ENCODE measurements at places on chromosomes 7 and 10.

DNA sequence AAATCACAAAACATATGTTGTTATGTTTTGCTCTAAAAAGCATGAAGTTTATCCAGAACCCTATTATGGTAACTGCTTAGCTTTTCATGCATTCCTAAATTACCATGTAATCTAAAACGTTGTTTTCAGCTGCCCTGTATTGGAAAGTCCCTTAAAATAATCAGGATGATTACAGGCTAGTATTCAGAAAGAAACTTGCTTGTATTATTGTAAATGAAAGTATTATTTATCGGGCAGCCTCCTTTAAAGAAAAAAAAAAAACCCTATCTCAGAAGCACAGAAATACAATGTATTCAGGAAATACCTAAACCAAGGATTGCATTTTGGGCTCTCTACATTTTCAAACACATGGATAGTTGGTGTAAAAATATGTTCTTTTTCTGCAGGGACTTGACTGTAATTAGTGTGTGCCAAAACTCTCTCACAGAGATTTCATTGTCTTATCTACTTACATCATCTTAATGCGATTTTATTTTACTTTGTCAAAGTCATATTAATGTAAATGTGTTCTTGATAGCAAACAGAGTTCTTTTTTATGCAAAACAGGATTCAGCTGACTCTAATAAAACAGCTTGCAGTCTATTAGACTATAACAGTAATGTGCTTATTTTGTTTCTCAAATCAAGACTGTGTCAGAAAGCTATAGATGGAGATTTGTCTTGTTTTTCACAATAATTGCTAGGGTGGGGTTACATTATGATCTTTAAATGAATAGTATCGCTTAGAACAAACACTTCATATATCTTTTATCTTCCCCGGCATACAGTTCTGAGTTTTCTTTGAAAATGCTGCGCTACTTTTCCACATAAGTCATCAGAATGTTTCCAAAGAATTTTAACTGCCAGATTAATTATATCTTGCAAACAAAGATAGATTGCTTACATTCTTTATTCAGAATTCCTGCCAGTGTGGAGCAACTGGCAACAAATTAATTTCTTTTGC, 65.3 kb upstream of the ARID5B start:
- DNase-seq, result no peak

GRCh38 chr7:6416516-6417145, 31.1 kb downstream of the DAGLB start:
- DNase-seq, result no peak

- DNase-seq, result no peak
These were observed 7.0 kb upstream of the ZNF425 start for GRCh38 chr7:149133028-149133710.

GRCh38 chr7:18408461-18408860, 87.1 kb upstream of the HDAC9 start:
- no peak for DNase-seq

DNA sequence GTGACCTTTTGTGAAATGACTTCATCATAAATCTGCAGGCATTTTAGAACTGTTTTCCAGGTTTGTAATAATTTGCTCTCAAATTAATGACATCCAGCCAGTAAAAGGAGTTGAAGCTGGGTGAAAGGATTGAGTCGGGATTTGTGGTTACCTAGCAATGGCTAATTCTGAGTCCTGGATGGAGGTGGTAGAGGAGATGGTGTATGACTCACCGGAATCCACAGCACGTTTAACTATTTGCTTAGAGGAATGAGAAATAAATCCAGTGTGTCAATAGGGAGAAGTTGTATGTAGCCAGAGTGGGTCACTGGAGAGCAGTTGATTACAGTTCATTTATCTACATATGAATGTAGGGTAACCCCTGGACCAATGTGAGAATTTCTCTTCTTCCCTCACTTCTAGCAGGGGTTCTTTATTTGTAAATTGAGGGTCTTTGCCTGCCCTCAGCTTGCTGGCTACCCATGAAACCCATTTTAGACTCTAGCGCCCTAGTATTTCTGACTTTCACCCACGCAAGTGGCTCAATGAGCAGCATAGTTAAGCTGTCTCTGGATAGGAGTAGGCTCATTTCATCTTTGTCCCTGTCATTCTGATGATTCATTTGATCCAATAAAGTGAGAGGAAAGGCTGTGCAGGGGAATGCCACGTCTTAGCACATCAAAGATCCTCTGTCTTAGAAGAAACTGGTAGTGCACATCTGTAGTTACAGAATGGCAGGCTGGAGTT, 547.8 kb downstream of the SORCS3 start:
- DNase-seq, result no peak

- no peak for DNase-seq
These were observed 105.2 kb upstream of the GSDME start for GRCh38 chr7:24862461-24862860.

- DNase-seq, result no peak
These were observed 36.8 kb downstream of the CTBP2 start for GRCh38 chr10:125123476-125124114.

- DNase-seq, result no peak
These were observed 29.8 kb downstream of the MTURN start for GRCh38 chr7:30164567-30164966.

- no peak for DNase-seq
These were observed 570.8 kb upstream of the MGMT start for GRCh38 chr10:128896116-128896795.

- no peak for DNase-seq
These were observed 28.5 kb upstream of the LRRC72 start for GRCh38 chr7:16498122-16498521.

- no peak for DNase-seq
These were observed 96.8 kb downstream of the DNAJB6 start for GRCh38 chr7:157433628-157434027.

- DNase-seq, result no peak
These were observed 1.0 kb upstream of the PAX2 start for GRCh38 chr10:100744136-100744986.

- no peak for DNase-seq
These were observed 15.8 kb downstream of the ADAP1 start for GRCh38 chr7:938546-939185.

GRCh38 chr7:91880413-91881241, at the start of gene MTERF1:
Gene MTERF1 (minus strand): TSS chr7:91880702. CDS start chr7:91880083, 619 bp downstream.
- DNase-seq, result peak; percentile 83

GRCh38 chr7:44060948-44061644, 4.3 kb downstream of the PGAM2 start:
- no peak for DNase-seq

DNA sequence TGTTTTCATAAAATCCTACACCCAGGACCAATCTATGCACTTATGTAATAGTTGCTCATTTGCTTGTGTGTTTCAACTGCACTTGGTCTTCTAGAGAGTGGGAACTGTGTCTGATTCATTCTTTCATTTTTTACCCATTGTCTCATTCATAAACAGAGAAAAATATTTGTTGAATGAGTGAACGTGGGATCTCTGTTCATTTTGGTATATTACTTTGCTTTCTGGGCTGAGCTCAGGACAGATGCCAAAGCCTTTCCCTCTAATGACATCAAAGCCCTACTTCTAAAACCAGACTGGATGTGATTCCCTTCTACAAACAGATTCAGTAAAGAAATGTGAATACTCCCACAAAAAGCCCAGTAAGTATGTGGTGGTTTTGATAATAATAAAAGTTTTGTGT, 145.2 kb downstream of the ST7 start:
- DNase-seq, result no peak

DNA sequence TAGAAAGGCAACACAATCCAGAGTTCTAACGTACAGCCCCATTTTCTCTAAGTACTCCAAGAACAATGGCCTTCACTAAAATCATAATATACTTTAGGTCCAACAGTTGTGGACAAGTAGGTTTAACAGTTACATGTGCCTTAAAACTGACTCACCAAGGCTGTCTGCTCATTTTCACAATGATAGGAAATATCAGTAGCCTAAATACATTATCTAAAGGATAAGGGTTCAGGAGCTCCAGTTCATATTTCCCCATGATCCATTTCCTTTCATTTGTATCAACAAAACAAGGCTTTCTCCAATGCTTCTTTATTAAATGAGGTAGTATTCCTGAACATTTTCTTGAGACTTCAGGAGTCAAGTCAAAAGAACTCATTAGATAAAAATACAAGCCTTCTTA, 164.0 kb downstream of the SLC25A13 start:
- no peak for DNase-seq

DNA sequence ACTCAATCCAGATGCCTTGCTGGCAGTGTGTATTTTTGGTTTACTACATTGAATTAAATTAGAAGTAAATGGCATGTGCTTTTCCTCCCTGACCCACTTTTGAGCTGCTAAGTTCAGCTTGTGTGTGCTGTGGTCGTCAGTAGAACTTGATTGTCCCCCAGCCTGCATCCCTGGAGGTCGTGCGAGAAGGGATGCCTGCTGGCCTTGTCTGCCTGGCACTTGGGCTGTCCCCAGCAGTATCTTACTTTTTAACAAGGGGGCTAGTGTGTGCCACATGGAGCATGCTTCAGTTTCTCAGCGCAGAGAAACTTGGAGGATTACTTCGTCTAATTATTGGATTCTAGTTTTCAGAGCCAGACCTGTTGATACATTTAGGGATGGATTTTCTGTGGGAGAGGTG, 80.2 kb downstream of the ADCY1 start:
- DNase-seq, result no peak

GRCh38 chr7:7550663-7551062, 15.0 kb upstream of the COL28A1 start:
- DNase-seq, result no peak

DNA sequence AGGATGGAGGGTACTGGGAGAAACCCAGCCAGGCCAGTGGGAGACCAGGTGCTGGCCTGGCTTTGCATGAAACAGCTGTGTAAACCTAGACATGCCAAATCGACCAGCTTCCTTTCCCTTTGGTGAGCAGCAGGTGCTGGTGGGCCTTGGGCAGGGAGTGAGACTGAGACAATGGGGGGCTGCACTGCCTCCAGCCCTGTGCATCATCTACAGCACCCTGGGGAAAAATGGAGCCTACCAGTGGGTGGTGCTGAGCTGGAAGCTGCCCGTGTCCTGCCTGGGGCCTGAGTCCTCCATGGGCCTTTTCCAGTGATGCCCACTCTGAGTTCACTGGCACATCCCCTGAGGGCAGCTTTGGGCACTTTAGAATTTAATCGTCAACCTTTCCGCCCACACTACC, 19.2 kb upstream of the DDC start:
- DNase-seq, result no peak

DNA sequence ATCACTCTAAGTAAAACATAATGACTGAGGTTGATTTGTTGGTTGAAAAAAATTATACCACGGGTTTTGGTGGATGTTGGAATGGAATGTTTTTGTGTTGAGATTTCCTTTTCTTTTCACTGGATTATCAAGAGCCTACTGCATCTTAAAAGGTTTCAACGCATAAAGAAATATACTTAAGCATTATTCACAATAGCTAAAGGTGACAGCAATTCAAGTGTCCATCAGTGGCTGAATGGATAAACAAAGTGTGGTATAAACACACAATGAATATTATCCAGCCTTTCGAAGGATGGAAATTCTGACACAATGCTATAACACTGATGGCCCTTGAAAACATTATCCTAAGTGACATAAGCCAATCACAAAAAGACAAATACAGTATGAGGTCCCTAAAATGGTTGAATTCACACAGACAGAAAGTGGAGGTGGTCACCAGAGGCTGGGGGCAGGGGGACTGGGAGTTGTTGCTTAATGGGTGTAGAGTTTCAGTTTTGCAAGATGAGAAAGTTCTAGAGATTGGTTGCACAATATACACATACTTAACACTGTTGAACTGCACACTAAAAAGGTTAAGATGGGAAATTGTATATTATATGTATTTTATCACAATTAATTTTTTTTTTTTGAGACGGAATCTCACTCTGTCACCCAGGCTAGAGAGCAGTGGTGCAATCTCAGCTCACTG, 122.3 kb downstream of the NRP1 start:
- DNase-seq, result no peak

GRCh38 chr7:97868788-97869187, 3.4 kb downstream of the ASNS start:
- DNase-seq, result no peak

GRCh38 chr10:27695088-27695487, 50.5 kb downstream of the MKX start:
- DNase-seq, result no peak

- no peak for DNase-seq
These were observed 208.8 kb downstream of the HIBADH start for GRCh38 chr7:27453702-27454405.

- no peak for DNase-seq
These were observed 29.9 kb downstream of the PAPOLB start for GRCh38 chr7:4831723-4832495.

DNA sequence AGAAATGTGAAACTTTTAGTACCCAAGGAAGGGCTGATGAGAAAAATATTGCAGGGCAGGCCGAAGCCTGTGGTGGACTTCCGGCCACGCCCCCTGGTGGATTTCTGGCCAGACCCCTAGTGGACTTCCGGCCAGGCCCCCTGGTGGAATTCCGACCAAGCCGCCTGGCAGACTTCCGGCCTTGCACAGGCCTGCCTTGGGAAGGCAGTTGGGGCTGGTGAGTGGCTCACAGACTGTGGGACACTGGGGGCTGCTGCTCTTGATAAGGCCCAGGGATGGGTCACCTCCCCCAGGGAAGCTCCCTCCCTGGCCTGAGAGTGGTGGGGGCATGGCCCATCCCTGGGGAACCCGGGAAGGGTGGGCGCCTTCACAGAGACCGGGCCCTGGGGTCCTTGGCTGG, 116.4 kb upstream of the MKI67 start:
- no peak for DNase-seq

DNA sequence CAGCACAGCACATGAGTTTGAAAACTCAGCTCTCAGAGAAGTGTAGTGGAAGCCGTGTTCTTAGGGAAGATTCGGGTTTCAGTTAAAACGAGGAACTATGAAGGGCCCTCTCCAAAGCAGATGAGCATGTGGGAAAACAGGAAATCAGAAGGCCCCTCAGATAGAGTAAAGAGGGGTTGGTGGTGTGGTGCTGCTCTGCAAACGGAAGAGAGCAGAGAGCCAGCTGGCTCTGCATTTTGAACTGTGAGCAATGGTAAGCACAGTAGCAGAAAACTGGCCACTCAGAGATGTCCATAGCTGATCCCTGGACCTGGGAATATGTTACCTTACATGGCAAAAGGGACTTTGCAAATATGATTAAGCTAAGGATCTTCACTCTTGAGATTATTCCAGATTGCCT, 27.9 kb upstream of the CUL1 start:
- DNase-seq, result no peak

GRCh38 chr10:13685885-13686284, 99.1 kb downstream of the PRPF18 start:
- DNase-seq, result no peak

DNA sequence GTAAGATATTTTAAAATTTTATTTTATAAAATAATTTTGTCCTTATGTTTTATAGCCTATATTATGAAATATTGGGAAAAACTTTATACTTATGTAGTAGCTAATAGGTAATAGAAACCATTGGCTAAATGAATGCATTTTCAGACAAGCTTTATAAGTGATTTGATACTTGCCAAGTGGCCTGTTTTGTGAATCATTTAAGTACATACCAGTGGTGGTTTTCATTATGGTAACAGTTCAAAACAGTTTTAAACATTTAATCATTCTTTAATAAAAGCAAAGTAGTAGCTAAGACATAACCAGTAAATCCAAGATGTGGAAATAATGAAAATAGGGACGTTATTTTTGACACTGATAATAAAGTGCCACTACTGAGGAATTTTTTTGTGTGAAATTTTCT, 182.2 kb downstream of the PHF14 start:
- DNase-seq, result no peak

Measured in stimulated activated CD8-positive, alpha-beta memory T cell treated with anti-CD3 and anti-CD28 coated beads, Interleukin-4, amount 100 ng/mL, for 4 hours (primary cell).